ENCODE measurements at places on chromosomes 16 and 17.

- DNase-seq = no peak
Observed at GRCh38 chr16:3541527-3542155, 35.6 kb downstream of the NLRC3 start.

DNA sequence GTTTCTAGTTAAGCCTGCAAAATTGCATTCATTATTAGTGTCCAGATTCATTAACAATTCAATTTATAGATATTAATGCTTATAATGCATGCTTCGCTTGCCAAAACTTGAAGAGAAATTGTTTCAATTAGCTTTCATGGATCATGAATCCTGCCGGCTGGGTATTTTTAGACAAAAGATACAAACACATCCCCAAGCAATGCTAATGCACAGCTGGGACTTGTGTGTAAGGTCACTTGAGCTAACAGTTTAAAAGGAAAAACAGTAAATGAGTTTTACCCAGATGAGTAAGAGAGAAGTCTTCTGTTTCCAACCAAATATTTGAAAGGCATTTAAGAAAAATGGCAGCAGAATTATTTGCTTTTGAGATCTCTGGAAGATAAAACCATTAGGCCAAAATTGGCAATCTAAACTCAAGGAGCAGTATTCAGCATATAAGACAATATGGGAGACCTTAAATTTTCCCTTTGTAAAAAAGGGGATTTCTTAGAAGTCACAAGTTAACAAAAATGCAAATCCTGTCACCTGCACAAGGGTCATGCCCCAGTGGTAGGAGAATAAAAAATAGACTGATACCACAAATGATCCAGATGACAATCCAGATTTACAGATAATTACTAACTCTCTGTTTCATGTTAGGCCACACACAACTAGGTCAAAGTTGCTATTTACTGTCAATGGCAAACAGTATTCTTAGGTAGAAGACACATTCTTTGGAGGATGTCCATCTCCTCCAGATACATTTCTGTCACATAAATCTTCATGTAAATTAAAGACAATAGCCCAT, 418.4 kb upstream of the PMFBP1 start:
- no peak for DNase-seq

DNA sequence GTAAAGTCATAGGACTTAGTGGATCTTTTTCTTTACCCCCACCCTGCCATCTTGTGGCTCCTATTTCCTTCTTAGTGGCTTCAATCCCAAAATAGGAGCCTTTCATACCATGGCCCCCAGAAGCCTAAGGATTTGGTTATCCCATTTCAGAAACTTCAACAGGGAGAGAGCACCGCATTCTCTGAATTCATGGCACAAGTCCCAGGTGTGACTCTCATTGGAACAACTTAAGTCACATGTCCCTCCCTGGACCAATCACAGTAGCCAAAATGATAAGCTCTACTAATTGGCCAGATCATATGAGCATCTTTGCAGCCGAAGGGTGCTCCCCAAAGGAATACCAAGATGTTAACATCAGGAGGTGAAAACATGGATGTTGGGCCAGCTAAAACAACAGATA, 43.2 kb downstream of the AXIN2 start:
- DNase-seq = no peak

GRCh38 chr16:311725-312124, 28.8 kb downstream of the PDIA2 start:
- DNase-seq = no peak

- DNase-seq = no peak
Observed at GRCh38 chr17:80921741-80922579, 69.7 kb upstream of the CHMP6 start.

DNA sequence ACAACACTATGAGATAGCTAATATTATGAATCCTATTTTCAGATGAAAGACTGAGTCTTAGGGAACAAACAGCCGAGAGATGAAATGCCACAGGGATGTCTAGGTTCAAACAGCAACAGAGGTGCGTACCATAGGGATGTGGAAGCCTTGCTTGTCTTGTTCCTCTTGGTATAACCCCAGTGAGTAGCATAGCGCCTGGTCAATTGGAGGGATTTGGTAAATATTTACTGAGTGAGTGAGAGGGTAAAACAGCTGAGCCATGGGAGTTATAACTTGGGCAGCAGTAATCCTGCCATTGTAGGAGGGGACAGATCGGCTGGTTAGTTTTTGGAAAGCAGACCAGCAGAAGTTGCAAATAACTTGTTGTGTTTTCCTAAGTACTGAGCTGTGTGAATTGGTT, 80.2 kb downstream of the WWOX start:
- no peak for DNase-seq

GRCh38 chr17:59899099-59899498, 6.2 kb downstream of the RPS6KB1 start:
- no peak for DNase-seq

DNA sequence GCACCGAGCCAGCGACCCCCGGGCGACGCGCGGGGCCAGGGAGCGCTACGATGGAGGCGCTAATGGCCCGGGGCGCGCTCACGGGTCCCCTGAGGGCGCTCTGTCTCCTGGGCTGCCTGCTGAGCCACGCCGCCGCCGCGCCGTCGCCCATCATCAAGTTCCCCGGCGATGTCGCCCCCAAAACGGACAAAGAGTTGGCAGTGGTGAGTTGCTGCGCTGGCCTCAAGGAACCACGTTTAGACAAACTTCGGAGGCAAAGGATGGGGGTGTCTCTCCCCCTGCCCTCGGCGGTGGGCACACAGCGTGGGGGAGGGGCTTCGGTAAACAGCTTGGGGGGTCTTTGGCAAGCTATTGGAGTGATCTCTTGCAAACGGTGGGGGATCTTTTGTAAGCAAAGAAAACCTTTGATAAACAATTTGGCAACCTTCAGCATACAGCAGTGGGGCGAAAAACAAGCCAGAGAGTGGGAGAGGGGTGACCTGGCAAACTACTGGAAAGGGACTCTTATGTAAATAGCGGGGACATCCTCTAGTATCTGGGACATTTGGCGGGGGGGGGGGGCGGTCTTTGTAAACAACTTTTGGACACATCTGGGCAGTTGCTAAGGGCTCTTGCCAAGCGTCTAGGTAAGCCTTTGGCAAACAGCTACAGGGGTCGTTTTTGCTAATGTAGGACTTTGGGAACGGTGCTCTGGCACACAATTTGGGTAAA, 587 bp downstream of the MMP2 start:
- DNase-seq = no peak

Measured in SW 1271 (cell line).